ENCODE measurements at places on chromosomes 1 and 21.
A peak's percentile ranks its signal among the peaks of the same experiment; 100 is the strongest.

- no peak for DNase-seq
Observed at GRCh38 chr1:240093120-240093961, 1.7 kb downstream of the FMN2 start.

GRCh38 chr1:230242326-230242725 is 175.3 kb downstream of the GALNT2 start:
- DNase-seq, result no peak

GRCh38 chr1:98565951-98566350 is 95.6 kb upstream of the SNX7 start:
- no peak for DNase-seq

DNA sequence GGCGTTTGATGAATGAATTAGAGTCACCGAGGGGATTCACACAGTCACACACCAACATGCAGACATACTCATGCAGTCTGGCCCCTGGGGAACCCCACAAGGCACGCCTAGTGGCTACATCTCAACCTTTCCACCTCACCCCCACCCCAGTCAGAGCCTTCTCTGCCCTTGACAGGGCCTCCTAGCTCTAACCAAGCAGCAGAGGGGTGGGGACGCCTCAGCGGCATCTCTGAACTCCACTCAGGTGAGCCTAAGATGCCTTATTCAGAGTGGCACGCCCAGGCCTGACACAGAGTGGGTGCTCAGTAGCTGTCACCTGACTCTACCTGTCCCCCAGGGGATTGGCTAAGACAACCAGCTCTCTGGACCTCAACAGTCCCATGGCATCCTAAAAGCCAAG is 3.7 kb upstream of the SDC3 start:
- no peak for DNase-seq

- DNase-seq, result peak; percentile 31
Observed at GRCh38 chr1:35883635-35884101, 659 bp downstream of the AGO1 start.

GRCh38 chr1:26684763-26685508 is 10.9 kb upstream of the ARID1A start:
- DNase-seq, result no peak

GRCh38 chr1:66510407-66510806 is 23.5 kb upstream of the SGIP1 start:
- DNase-seq, result no peak

- no peak for DNase-seq
Observed at GRCh38 chr1:113394863-113395259, 4.5 kb downstream of the MAGI3 start.

DNA sequence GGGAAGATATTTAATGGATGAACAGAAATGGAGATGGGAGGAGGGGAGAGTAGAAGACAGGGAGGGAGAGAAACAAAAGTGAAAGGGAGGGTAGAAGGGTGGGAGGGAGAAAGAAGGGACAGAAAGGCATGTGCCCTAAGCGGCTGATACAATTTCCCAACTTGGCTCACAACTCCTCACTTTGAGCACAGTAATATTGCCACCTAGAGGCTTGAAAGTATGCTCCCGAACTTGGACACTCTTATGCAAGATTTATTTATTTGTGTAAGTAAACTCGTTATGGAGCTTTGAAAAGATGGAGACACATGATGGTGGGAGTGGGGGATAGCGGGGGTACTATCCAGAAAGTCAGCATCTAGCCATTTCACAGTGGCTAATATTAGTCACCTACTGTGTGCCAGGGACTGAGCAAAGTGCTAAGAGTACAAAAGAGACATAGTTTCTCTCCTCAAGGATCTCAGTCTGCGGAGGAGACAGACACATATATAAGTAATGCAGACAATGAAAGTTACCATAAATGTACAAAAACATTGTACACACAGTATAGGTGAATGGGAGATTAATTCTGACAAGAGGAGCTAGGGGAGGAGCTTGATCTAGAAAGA is 189.7 kb downstream of the SEC16B start:
- no peak for DNase-seq

GRCh38 chr1:17559615-17560419 is 20.3 kb downstream of the ARHGEF10L start:
- DNase-seq, result no peak

- no peak for DNase-seq
Observed at GRCh38 chr1:241817331-241817792, 30.6 kb upstream of the EXO1 start.

- no peak for DNase-seq
Observed at GRCh38 chr1:203692565-203693470, 66.2 kb downstream of the ATP2B4 start.

GRCh38 chr1:41360074-41360785 is 1.0 kb upstream of the FOXO6 start:
- no peak for DNase-seq

- no peak for DNase-seq
Observed at GRCh38 chr1:114517348-114517747, 6.3 kb upstream of the TRIM33 start.

GRCh38 chr1:26831059-26831458 is 4.6 kb downstream of the ZDHHC18 start:
- no peak for DNase-seq

- DNase-seq, result no peak
Observed at GRCh38 chr1:67646145-67647035, 38.6 kb upstream of the GADD45A start.

DNA sequence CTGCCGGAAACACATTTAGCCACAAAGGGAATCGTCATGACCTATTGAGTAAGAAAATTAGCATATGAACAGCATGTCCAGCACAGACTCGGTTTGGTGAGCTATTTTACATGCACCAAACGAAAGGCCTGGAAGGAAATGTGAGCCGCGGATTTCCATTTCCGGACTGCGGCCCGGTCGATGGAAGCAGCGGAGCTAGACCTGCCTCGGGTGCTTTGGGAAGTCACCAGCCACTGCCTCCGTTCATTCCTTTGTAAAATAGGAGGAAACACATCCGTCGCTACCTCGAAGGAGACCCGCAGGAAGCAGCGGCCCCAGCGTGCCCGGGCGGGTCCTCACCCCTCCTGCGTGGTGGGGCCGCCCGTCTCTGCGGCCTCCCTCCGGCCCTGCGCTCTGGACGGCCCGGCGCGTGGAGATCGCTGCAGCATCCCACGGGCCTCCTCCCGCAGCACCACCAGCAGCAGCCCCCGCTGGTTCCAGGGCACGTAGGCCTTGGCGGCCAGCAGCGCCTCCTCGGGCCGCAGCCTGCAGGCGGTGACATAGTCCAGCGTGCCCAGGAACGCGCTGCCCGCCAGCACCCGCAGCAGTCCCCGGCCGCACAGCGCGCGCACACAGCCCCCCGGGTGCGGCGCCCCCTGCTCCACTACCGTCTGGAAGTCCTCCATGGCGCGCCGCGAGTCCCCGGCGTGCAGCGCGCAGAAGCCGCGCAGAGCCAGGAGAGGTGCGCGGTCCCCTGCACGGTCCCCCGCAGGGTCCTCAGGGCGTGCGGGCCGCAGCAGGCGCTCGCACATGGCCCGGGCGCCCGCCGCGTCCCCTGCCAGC is 12.1 kb downstream of the TTC34 start:
- no peak for DNase-seq

DNA sequence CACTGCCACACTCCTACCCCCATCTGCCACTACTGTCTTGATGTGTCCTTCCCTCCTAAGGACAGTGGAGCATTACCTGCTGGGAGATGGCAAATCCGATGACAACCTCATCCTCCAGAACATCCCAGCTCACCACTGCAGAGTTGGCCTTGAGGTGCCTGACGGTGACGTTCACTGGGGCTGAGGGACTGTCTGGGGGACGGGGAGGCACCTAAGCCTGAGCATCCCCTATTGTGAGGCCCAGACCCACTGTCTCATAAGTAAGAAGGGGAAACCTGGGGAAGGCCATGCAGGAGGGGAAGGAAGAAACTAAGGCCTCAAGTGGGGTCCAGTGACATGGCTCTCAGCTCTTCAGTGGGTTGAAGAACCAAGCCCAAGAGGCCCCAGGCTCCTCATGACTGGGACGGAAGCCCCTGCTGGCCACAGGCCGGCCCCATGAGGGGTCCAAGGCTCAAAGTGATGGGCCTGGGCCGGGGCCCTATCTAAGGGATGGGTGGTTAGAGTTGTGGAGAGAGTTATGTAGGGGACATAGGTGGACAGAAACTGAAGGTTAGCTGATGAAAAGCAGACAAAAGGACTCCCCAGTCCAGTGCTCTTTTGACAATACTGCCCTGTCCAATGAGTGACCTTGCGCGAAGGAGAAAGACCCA is 1.8 kb downstream of the FNDC5 start:
- no peak for DNase-seq

DNA sequence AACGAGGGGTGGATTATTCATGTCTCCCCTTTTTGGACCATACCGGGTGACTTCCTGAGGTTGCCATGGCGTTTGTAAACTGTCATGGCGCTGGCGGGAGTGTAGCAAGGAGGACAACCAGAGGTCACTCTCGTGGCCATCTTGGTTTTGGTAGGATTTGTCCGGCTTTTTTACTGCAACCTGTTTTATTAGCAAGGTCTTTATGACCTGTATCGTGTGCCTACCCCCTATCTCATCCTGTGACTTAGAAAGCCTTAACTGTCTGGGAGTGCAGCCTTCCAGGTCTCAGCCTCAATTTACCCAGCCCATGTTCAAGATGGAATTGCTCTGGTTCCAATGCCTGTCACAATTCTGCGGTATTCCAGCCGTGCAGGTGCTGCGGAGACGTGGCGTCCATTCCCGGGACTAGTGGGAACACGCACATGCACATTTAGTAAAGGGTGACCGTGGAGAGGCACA is 40.2 kb upstream of the ZNF496 start:
- DNase-seq, result no peak

DNA sequence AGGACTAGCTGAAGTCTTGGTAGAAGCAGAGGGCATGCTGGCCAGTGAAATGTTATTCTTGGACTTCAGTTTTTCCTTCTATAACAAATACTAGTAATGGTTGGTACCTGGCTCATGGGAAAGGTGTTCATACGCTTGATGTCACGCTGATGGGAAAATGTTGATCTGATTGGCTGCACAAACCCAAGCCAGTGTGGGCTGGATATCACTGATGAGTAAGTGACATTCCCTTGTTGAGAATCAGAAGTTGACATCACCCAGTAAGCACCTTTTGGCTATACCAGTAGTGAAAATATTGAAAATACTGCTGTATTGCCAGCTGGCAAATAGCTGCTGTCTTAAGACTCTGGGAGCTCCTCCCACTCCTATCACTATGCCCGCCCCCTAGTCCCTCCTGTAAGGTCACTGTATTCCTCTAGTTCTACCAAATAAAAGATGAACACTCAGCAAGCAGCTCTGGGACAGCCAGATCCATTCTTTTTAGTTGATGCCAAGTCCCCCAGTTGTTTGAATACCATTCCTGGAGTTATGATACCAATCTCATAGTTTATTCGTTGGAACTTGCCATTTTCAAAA is 168.2 kb downstream of the GRIK1 start:
- DNase-seq, result no peak

DNA sequence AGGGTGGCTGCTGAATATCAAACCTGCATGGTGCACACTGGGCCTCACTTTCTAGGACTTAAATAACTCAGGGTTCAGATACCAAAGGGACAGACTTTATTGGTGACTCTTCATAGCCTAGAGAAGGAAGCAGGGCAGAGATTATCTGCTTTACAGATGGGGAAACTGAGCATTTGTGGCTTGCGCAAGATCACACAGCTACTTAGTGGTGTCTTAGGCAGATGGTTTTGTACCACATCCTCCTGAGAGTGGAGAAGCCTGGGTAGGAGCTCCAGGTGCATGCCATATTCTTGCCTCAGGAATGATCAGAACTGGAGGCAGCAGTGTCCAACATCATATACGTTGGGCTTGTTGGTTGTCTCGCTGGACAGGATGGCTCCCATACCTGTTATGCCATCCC is 6.8 kb upstream of the DPH2 start:
- DNase-seq, result no peak

DNA sequence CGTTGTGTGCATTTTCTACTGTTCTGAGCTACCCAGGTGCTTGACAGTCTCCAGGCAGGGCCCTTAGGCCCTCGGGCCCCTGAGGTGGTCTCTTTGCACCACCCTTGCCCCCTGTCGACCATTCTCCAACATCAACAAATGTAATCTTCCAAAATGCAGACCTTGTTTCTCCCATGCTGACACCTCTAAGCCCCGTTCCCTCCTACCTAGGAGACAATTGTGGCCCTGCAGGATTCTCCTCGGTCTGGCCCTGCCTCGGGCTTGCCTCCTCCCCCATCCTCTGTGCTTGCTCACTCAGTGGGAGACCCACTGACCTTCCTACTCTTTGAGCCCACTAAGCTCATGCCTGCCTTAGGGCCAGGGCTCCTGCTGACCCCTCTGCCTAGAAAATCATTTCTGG is 104.2 kb upstream of the TARDBP start:
- no peak for DNase-seq

DNA sequence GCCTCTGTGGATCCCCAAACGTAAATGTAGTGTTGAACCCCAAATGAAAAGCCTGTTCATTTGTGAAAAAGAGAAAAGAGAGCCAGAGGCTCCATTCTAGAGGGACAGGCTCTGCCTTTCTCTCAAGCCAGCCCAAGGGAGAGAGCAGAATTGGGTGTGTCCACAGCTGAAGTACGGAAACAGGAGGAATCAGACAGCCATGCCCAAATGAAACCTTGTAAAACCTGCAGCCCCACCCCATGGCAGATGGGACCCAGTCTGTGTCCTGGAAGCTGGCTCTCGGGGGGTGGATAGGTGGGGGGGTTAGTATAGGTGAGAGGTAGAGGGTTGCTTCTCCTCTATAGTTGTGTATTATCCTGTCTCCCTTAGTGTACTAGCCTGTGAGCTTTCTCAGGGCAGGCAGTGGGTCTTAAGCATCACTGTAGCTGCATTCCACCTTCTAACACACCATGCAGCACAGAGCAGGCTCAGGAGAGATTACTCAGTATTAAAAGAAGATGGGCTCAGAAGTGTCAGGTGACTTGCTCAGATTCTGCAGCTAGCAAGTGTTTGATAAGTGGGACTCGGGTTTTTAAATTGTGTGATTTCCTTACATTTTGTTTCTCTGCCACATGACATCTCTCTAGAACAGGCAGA is 67.4 kb upstream of the SIPA1L2 start:
- DNase-seq, result no peak

DNA sequence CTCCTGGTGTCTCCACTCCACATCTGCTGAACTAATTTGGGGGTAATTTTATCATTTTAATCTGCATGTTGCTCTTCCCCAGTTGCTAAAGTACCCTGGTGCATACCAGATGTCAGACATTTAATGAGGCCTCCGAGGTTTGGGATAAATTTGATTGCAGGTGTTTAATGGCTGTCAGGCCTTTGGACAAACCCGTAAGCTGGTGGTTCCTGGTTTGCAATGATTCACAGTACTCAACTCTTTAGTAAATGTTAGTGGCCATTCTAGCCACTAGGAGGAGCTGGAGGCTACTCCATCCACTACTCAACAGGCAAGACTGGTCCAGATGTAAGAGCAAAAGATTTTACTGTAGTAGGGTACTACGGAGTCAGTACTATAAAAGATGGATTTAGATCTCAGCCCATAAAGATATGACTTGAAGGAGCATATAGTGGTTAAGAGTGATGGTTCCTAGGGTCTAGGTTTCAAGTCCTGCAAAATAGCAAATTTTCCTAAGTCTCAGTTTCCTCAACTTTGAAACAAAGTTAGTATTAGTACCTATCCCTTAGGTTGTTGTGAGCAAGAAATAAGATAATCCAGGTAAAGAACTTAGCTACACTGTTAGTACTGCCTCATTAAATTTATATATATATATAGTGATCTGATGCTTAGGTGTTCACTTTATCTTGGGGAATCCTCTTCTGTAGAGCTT is 132.8 kb downstream of the SNX7 start:
- peak; percentile 4 for DNase-seq

All from stimulated activated CD8-positive, alpha-beta memory T cell treated with anti-CD3 and anti-CD28 coated beads, Interleukin-4, amount 100 ng/mL, for 24 hours (primary cell).